ENCODE measurements at places on chromosomes 4 and X.

DNA sequence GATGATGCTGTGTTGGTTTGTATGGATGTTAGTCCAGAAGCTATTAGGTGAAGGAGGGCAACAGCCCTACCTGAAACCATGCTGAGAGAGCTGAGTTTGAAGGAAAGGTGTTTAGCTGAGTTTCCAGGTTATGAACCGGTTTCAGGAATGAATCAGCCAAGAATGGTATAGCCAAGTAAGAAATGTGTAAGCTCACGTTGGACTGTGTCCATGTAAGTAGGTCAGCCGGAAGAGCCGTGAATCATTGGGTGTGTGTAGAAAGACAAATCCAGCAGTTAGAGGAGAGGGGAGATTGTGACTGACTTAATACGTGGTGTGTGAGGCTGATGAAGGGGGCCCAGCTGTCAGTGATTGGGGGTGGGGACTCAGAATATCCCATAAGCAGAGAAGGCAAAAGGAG, 77.2 kb upstream of the SPIN4 start:
- DNase-seq: no peak

GRCh38 chr4:5968246-5968645, 50.0 kb downstream of the C4orf50 start:
- DNase-seq: no peak

DNA sequence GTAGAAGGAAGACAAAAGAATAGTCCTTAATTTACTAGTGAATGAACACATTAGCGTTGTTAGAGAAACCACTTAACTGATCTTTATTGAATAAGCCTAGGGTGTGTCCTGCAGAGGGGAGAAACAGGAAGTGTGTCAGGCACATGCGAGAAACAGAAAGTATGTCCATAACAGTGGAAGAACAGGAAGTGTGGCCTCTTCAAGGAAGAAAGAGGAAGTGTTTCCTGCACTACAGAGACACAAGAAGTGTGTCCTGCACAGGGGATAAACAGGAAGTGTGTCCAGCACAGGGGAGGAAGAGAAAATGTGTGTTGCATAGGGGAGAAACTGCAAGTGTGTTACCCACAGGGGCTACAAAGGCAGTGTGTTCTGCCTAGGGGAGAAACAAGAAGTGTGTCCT, 539.6 kb upstream of the PRKX start:
- no peak for DNase-seq

- DNase-seq: no peak
These were observed 148.9 kb upstream of the CPEB2 start for GRCh38 chr4:14853176-14853943.

- DNase-seq: no peak
These were observed 33.2 kb upstream of the MAMLD1 start for GRCh38 chrX:150329868-150330267.

GRCh38 chrX:71998836-71999509, 88.3 kb downstream of the NHSL2 start:
- DNase-seq: no peak

- DNase-seq: no peak
These were observed 6.3 kb downstream of the SLC25A4 start for GRCh38 chr4:185149392-185149791.

DNA sequence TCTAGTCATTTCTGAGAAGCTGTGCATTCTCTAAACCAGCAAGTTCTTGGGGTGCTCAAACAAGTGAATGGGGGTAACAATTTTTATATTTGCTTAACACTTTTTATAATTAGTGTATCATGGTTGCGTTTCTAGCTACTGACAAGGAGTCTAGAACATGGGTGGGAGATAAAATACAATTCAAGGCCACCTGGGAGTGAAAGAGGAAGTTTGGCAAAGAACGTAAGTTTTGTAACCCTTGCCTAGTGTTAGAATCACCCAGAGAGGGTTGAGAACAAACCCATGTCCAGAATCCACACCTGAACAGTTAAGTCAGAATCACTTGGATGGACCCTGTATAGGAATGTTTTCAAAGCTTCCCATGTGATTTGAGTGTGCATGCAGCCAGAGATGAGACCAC, 92.7 kb downstream of the AFF2 start:
- DNase-seq: no peak

GRCh38 chr4:19982556-19982955, 269.1 kb upstream of the SLIT2 start:
- no peak for DNase-seq

DNA sequence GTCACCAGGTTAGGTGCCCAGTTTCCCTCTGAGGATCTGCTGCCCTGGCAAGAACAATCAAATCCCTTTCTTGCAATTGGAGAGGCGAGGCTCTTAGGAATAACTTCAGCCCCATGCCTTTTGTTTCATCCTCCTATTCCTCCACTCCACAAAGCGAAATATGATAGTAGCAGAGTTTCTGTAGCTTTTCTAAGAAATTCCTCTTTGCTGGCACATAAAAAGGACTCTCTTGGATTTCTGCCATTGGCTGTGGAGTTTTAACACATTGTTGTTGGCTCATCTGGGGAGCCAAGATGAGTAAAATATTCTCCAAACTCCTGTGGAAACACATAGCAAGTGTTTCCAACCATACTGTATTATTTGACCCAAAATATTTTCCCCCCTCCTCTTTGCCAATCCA, 11.0 kb upstream of the ADGRG2 start:
- DNase-seq: no peak

DNA sequence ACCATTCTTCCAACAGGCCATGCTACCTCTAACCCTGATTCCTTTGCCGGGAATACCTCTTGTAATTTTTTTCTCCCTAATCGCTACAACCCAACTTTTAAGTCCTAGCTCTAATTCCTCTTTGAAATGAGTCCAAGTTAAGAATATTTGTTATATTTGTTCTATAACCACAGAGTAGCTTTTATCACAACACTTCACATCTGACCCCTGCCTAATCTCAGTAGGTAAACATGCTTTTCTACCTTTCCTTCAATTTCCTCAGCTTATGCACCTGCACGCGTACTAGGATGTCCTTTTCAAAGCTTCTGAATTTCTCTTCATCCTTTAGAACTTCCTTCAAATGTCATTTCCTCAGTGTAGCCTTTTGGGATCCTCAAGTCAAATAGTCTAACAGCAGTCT, 915.5 kb upstream of the LCORL start:
- no peak for DNase-seq

Data from cerebellum (tissue), 4 donors.